AG20443 (cell line): ENCODE measurements at places on chromosomes 4 and X.
A peak's percentile ranks its signal among the peaks of the same experiment; 100 is the strongest.

DNA sequence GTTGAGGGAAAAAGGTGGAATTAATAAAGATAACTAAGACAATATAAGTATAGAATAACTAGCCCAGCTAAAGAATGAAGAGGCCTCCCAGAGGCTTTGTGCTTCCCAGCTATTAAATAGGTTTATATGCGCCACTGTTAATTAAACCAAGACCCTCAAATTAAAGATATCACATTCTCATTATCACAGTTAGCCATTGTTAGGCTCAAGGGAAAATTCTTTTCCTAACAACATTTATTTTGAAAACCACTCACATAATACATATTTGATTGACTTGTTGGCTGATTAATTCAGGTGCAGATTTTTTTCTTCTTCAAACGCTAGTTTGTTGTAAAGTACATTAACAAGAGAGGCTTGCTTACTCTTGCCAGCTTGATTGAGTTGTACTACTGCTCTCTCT lies 216.8 kb upstream of the TRAM1L1 start:
- DNase-seq, result no peak

- DNase-seq, result no peak
Observed at GRCh38 chrX:1417921-1418771, 26.2 kb upstream of the SLC25A6 start.

GRCh38 chrX:136765821-136766356 lies 14.8 kb downstream of the ARHGEF6 start:
- DNase-seq, result peak; percentile 8

- no peak for DNase-seq
Observed at GRCh38 chr4:48255959-48256342, 13.7 kb downstream of the TEC start.

DNA sequence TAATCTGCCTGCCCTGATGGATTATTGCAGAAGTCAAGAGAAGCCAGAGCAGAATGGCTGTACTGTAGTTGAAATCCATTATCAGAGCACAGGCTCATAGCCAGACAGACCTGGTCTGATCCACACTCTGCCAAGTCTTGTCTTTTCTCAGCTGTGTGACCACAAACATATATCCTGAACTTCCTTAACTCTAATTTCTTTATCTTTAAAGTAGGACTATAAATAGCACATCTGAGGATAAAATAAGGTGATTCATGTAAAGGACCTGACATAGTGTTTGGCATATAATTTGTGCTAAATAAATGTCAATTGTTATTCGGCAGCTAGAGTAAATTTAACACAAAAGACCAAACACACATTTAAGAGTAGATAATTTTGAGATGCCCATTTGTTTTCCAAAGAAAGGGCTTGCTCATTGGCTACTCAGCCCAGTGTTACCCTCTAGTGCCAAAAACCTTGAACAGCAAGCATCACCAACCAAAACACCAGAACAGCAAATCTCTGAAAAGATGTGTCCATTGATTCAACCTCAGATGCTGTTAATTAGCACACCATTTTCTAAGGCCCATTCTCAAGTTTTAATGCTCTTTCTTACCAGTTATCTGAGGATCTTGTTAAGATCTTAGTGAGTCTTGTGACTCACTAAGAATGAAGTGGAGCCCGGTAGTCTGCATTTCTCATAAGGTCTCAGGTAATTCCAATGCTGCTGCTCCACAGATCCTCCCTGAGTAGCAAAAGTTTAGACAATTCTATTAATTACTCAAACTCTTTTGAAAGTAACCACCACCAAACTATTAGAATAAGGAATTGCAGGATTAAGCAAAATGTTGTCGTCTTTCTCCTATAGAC lies 108.8 kb downstream of the HHIP start:
- peak; percentile 33 for DNase-seq

DNA sequence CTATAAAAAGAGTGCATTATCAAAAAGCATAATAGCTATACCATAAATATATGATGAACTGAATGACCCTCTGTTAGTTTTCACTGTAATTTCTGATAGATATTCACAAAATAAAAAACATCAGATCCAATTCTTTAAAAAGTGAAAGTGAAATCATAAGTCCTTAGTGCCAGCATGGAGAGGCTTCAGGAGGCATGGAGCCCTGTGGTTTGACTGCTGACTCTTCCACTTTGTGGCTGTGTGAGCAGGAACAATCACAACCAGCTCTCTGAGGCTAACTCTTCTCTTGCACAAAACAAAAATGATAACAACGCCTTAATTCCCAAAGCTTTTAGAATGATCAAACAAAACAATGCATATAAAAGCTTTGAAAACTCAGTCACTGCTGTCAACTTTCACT lies 1143.9 kb downstream of the PDHA2 start:
- no peak for DNase-seq

GRCh38 chrX:20693078-20693477 lies 426.4 kb upstream of the RPS6KA3 start:
- DNase-seq, result peak; percentile 37

DNA sequence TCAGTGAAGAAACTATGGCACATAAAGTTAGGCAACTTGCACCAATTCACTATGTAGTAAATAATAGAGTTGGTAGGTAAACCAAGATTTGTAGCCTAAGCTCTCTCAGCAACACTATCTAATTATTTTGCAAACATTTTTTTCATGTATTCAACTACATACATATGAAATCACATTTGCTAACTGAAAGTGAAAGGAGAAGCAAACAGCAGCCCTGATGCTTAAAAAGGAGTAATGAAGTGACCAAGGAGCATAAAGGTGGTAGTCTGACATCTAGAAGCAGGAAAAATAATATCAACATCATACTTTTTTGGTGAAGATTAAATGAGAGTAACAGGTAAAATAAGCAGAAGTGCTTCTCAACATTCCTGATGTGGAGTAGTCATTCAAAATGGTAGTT lies 603.7 kb downstream of the GRXCR1 start:
- no peak for DNase-seq

- peak; percentile 14 for DNase-seq
Observed at GRCh38 chr4:28686618-28687017, 1826.0 kb downstream of the STIM2 start.

- DNase-seq, result peak; percentile 63
Observed at GRCh38 chr4:122576261-122577188, 44.3 kb downstream of the IL21 start.

- DNase-seq, result no peak
Observed at GRCh38 chr4:23005691-23006090, 313.0 kb downstream of the GBA3 start.

DNA sequence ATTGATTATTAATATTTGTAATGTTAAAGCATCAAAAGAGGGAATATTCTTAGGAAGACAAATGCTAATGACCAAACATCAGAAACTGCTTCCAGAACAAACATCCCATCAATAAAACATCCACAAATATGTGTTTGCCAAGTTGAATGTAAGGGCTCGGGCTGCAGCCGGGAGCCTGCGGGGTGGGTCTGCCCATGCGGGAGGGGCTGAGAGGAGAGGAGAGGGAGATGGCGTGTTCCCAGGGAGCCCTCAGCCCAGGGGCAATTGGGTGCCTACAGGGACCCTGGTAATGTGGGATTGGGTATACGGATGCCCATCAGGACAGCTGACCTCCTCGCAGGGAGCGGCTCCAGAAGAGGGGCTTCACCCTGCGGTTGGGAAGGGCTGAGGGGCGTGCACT lies 38.4 kb upstream of the PSAPL1 start:
- DNase-seq, result no peak

- peak; percentile 95 for DNase-seq
Observed at GRCh38 chr4:8182858-8183725, 16.0 kb upstream of the SH3TC1 start.

DNA sequence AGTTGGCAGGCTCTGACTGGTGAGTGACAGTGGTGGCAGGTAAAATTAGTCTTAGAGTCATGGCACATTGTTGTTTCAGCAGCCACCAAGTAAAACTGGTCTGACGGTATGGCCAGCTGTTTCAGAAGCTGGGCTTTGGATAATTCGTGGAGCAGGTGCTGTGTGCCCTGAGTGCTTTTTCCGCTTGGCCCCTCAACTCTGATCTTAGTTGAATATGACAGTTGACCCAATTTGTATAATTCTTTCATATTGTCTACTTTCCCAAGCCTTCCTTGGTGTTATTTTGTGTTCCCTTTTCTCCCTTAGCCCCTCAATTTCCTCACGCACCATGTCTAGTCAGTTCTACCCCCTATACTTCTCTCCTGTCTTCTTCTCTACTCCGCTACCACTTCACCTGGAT lies 32.0 kb downstream of the CDS1 start:
- DNase-seq, result no peak

- no peak for DNase-seq
Observed at GRCh38 chr4:153616006-153616555, 68.0 kb upstream of the TLR2 start.

DNA sequence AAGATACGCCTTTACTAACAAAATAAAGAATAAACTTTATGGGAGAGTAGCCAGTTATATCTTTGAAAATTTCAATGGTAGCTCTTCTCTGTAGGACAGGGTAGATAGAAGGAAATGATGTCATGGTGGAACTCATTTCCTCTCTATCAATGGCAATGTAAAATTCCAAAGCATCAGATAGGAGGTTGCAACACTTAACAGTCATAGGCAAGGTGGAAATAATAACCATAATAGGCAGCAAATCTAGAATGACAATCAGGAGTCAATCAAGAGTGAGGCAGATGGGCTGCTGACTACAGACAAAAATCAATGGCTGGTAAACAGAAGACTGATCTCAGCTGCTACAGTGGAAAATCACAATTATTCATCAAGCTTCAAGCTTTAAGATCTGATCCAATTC lies 53.9 kb upstream of the TET2 start:
- DNase-seq, result no peak

- DNase-seq, result no peak
Observed at GRCh38 chr4:162837241-162837640, 329.4 kb downstream of the NAF1 start.

GRCh38 chr4:148770377-148770776 lies 328.2 kb upstream of the NR3C2 start:
- DNase-seq, result no peak

DNA sequence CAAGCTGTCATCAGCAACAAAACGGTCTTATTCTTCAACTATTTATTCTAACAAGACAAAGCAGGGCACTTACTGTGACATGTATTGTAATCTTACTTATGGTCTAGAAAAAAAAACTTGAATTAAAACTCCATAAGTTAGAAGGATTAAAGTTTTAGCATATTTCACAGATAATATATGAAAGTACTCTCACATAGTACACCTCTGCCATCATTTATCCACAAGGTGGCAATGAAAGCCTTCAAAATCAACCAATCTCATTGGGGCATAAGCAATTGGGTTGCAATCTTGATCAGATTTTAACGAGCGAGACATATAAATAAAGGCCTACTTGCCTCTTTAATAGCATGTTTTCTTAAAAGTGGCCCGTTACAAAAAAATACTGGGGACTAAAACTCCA lies 1382.9 kb downstream of the FAM133A start:
- no peak for DNase-seq

DNA sequence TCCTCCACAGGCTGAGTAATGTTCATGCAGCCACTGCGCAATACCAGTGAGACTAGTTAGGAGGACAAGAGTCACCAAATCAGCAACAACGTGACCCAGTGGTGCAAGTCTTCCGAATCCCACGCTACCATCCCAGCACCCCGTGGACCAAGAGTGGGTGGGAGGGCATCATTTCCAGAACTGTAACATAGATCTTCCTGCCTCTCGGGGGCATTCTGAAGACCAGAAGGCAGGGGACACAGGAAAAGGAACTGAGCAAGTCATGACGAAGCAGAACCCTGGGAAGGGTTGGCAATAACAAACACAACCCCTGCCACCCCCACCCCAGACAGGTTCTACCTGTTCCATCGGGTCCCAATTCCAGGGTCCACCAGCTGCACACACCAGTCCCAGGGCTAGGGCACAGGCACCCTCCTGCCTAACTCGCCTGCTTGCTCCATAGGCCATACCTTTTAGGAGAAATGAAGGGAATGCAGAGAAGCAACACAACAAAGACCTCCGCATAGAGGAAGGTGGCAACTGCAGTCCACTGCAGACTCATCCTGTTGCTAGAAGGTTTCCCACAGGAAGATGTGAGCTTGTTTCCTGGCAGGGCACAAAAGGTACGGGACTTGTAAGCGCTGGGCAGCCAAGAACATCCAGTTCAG lies 1.4 kb downstream of the BCAP31 start:
- no peak for DNase-seq

GRCh38 chr4:105474099-105474518 lies 247 bp upstream of the PPA2 start:
- DNase-seq, result peak; percentile 97

- no peak for DNase-seq
Observed at GRCh38 chr4:156693557-156693956, 278.0 kb downstream of the PDGFC start.

DNA sequence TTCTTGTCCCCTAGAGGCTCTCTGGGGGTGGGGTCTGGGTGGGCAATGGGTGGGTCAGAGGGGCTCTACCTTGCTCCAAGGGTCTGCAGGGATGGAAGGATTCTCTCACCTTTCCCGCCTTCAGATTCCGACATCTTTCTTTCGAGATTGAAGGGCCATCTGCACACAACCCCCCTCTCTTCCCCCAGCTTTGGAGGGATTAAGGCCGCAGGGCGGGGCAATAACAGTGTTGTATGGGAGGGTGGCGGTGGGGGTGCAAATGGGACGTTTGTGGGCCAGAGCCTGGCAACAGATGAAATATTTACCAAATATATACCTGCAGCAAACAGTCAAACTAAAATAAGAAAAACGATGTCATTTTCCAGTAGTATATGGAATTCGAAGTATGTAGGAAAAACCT lies at the start of gene CACNA1F:
Gene CACNA1F, minus strand, starts transcription at position 165 of the 400 bp plus-strand sequence. Its CDS starts 31 bp downstream, at position 134.
- no peak for DNase-seq

GRCh38 chr4:129897111-129897510 lies 801.2 kb downstream of the C4orf33 start:
- DNase-seq, result no peak

GRCh38 chr4:143202824-143203223 lies 18.1 kb downstream of the USP38 start:
- no peak for DNase-seq

DNA sequence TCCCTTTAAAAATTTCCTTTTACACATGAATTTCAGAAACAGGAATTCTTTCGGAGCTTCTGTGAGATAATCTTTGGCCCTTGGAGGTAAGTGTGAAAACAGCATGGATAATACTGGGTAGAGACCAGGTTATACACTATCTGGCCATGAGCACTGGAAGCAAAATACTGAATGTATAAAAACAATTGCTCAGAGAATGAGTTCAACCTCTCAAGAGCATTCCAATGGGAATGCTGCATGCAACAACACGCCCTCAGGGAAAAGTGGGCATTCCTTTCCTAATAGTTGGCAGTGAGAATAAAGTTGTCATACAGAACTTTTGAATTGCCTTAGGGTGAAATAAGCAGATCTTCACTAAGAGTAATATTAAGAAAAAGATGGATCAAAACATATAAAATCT lies 574.8 kb upstream of the DIPK2B start:
- peak; percentile 37 for DNase-seq
